ENCODE measurements at places on chromosomes 16 and 17.

- DNase-seq, result no peak
Measured at GRCh38 chr17:77286641-77287431, 146.1 kb downstream of the SEC14L1 start.

DNA sequence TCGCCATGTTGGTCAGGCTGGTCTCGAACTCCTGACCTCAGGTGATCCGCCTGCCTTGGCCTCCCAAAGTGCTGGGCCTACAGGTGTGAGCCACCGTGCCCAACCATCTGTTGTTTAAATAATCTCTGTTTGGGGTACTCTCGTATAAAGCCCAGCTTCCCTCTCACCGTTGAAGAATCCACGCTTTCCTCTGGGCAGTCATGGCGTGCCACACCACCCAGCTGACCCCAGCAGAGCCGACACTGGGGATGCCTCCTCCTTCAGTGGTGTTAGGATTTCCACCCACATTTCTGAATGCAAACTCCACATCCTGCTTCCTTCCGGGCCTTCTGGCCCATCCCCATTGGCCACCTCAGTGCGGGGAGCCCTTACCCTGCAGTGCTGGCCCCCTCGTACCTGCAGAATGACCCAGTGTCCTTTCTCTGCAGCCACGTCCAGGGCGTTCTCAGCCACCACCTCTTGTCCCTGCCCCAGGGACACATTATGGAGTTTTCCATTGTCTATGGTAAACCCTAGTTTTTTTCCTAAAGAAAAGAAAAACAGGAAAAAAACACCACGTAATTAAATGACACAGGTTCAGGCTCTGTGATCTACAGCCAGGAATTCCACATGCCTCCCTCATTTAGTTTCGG is 60.4 kb downstream of the PGS1 start:
- DNase-seq, result no peak

- DNase-seq, result no peak
Measured at GRCh38 chr17:29740017-29740416, 117.3 kb upstream of the CORO6 start.

GRCh38 chr17:4180791-4181190 is 37.8 kb downstream of the CYB5D2 start:
- no peak for DNase-seq

DNA sequence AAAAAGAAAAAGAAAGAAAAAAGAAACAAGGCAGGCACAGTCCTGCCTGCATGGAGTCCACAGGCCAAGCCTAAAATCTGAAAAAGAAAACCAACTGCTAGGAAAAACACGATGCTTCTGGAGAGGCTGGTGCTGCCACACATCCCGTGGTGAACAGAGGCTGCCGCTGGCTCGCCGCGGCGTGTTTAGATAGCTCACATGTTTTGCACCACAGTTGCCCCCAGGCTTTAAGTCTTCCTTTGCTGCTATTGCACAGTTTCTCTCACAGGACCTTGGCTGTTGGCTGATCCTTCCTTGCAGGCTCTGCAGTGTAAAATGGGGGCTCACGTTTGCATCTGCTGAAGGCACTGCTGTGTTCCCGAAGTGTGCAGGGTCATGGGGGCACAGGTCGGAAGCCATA is 8.6 kb downstream of the SLC6A4 start:
- DNase-seq, result no peak

GRCh38 chr16:64627288-64627687 is 494.6 kb downstream of the CDH11 start:
- no peak for DNase-seq

- DNase-seq, result no peak
Measured at GRCh38 chr16:13390093-13390985, 488.9 kb downstream of the SHISA9 start.

GRCh38 chr16:84661418-84662060 is 13.2 kb downstream of the KLHL36 start:
- no peak for DNase-seq

- no peak for DNase-seq
Measured at GRCh38 chr17:73549841-73550430, 94.3 kb downstream of the SDK2 start.

DNA sequence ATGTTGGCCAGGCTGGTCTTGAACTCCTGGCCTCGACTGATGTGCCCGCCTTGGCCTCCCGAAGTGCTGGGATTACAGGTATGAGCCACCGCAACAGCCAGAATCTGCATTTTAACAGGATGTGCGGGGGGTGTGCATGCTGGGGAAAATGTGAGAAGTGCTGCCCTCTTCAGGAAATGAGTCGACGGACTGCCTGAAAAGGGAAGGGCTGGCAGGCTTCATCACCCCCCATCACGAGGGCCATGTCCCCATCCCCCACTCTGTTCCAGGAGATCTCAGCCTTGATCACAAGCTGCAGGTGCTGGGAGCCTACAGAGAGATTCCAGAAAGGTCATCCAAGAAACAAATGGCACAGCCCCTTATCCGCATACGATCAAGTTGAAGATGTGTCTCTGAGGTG is 195.3 kb upstream of the RPL38 start:
- DNase-seq, result no peak

- no peak for DNase-seq
Measured at GRCh38 chr16:19939553-19939952, 54.9 kb upstream of the GPRC5B start.

DNA sequence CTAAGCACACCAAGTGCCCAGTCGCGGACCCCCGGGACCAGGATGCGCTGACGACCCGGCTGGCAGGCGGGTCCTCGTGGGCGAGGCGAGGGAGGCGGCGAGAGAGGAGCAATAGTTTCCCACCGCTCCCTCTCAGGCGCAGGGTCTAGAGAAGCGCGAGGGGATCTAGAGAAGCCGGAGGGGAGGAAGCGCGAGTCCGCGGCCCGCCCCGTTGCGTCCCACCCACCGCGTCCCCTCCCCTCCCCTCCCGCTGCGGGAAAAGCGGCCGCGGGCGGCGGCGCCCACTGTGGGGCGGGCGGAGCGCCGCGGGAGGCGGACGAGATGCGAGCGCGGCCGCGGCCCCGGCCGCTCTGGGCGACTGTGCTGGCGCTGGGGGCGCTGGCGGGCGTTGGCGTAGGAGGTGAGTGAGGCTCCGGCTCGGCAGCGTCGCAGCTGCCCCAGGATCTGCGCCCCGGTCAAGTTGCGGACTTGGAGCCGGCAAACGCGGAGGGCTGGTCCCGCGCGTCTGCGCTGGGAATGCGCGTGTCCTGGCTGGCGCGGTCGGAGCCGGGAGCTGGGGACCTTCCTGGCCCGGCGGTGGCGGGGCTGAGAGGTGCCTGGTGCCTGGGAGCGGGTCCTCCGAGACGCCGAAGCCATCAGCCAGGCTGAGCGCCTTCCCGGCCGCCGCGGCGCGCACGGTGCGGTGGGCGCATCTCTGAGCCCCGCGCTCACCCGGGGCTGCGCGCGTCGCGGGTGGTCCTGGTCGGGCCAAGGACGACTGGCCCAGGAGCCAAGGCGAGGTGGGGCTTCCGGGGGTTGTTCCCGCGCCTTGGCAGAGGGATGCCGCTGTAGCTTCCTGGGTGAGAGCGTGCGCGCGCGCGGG is at the start of gene ITGB3:
Gene ITGB3, plus strand, starts transcription at position 287 of the 862 bp plus-strand sequence. Its CDS starts 35 bp downstream, at position 322.
- DNase-seq, result peak; percentile 50

DNA sequence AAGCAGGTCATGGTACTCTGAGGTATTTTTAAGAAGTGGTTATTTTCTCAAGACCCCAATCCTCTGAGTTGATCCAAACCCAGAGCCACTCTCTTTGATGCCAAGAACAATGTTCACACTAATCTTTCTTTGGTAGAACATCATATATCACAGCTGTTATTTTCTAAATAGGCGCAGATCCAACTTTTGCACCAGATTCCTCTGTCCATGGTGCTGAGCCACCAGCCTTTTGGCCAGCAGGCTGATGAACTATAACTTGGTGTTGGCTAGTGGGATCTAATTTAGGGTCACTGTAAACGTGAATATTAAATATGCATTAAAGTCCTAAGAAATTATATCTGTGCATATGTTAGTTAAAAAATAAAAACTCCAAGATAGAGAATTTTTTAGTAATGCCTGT is 7.0 kb upstream of the ZKSCAN2 start:
- DNase-seq, result no peak

DNA sequence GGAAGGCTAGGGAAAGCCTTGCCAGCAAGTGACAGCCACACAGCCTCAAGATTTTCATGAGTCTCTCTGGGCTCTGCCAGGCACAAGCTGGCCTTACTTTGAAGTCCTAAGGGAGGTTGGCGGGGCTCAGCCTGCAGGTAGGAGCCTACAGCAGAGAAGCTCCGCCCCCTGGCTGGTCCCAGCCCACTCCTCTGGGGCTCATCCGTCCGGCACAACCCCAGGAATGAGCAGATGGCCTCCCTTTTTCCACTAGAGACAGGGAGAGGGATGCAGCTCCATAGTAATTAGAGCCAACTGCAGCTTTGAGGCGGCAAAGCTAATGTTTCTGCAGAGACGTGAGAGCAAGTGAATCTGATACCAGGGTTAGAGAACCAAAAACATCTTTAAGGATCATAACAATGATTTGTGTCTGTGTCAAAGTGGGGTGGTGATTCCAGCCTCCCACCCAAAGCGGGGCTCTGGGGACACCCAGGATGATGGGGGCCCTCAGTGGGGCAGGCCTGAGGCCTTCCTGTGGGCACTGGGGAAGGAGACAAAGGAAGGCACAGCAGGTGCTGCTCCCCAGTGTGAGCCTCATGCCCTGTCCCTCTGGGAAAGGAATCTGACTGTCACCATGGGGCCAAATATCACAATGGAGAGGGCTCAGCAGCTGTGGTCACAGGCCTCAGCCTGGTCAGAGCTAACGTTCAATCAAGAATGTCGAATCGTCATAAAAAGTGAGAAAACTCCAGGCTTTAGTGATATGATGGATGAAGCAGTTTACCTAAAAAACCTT is 61.5 kb downstream of the RBFOX3 start:
- no peak for DNase-seq

- no peak for DNase-seq
Measured at GRCh38 chr17:17531156-17531555, 35.0 kb upstream of the RASD1 start.

DNA sequence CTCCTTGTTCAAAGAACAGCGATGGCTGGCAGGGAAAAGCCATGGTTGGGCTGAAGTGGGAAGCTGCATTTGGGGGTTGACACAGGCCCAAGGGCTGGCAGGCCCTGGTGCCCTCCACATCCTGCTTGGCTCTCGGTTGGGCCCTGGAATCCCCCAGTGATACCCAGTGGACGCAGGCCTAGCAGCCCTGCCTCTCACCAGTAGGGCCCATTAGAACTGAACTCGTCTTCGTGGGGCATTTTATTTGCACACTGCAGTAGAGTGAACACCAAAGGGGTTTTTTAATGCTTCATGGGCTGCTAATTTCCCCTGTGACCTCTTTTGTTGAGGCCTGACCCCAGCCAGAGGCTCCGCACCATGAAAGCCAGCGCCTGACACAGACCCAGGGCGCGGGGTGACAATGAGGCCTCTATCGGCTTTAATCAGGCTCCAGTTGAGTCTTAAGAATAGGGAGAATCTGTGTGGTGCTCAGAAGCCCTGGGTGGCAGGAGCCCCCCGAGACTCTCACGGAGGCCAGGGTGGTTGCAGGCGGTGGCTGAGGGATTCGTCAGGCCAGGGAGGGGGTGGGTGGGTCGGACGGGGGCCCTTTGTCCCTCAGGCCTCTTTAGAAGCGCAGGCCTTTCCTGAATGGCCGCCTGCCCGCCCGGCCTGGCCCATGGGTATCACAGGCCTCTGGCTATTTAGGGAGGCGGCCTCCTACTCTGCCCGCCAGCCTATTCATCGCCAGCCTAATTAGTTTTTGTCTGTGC is 199.3 kb downstream of the NTN1 start:
- no peak for DNase-seq

DNA sequence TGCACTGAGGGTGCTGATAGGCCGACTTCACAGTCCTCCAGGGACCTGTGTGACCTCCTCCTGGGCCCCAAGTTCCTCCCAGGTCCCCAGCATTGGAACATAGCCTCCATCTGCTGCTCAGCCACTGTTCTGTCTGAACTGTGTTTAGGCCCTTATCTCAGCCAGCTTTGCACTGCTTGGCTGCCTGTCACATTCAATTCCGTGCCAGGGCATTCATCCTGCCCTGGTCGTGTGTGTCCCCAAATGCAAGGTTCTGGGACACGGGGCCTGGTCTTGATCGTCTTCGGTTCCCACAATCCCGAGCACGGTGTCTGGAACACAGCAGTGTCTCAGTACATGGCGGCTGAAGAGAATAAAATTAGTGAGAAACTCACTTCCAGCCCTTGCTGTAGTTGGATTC is 69.9 kb upstream of the NFAT5 start:
- DNase-seq, result no peak

DNA sequence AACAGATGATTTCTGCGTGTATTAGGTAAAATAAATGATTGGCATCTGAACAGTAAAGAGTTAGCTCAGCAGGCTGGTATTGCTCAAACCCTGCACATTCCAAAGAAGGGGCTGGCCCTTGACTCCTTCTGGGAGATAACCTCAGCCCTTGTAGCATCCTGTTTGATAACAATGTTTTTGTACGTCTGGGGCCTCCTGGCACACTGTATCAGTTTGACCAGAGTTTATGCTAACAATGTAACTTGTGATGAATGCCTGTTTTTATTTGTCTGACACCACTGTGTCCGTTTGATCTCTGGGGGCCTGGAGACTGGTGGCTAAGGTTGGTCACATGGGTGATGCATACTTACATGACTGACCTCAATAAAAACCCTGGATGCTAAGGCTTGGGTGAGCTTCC is 43.8 kb upstream of the NDRG4 start:
- no peak for DNase-seq

GRCh38 chr17:44097110-44097958 is 26.1 kb downstream of the HDAC5 start:
- DNase-seq, result no peak

GRCh38 chr17:47995241-47995935 is 24.5 kb downstream of the CDK5RAP3 start:
- DNase-seq, result no peak

DNA sequence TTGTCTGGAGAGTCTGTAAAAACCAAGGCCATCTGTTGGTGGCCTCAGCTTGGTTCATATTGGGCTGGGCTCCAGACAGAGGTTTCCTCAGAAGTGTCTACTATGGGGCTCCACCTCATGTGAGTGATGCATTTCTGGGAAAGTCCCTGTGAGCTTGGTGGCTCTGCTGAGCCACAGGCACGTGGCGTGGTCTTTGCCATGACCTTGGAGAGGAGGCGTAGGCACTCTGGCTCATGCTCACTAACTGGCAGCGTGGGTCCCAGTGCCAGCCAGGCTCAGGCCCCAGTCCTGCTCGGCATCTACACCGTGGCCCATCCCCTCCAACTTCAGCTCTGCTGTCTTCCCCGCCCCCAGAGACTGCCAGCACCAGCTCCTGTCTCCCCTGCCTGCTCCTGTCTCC is 10.7 kb upstream of the SMTNL2 start:
- no peak for DNase-seq

Data from activated T-helper 1 cell treated with Interleukin-2 at 50 U/mL for 16 hours (primary cell).